ENCODE measurements at places on chromosomes 5 and 9.

DNA sequence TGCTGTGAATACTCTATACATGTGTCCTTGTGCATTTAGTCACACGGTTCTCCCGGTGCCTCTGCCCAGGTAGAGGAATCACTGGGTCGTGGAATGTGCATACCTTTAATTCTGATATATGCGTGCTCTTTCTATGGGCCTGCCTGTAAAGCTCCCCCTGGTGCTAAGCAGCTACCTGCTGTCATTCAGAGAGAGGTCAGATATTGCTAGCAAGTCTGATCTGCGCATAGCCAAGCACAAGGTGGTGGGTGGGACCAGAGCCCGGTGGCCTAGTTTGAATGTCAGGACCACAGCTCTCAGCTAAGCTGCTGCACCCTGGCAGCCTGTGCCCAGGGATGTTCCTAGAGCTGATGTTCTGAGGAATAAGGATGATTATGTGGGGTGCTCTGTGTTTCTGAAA is 33.4 kb downstream of the TJP2 start:
- DNase-seq = no peak

DNA sequence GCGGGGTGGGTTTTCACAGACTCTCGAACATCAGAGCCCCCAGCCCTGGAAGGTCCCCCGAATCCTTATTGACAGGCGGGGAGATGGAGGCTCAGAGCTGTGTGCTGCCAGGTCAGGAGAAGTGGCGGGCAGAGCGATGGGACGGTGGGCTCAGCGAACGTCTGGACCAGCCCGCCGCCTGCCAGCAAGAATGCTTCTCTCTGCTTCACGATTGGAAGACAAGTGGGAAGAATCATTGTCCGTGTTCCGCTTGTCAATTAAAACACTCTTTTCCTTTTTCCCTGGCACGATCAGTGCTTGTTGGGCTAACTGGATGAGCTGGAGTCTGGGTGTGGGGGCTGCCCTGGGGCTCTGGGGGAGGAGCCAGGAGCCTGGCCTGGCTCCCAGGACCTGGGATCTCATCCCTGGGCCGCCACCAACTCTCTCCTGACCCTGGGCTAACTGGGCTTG is 1.6 kb downstream of the COL5A1 start:
- no peak for DNase-seq

GRCh38 chr5:134547579-134547978 is 22.1 kb downstream of the JADE2 start:
- no peak for DNase-seq

- no peak for DNase-seq
Observed at GRCh38 chr5:160905285-160905684, 53.3 kb upstream of the ATP10B start.

- no peak for DNase-seq
Observed at GRCh38 chr9:22170990-22171670, 162.0 kb upstream of the CDKN2B start.

DNA sequence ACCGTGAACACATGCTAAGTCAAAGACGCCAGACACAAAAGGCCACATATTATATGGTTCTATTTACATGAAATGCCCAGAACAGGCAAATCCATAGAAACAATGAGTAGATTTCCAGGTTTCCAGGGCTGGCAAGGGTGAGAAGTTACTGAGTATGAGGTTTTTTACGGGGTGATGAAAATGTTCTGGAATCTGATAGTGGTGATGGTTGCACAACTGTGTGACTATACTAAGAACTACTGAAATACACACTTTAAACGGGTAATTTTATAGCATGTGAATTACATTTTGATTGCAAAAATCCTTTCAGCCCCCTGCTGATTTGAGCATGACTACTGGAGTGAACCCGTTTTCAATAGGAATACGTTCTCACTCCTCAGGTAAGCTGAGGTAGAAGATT is 46.7 kb upstream of the TBC1D9B start:
- DNase-seq = no peak

GRCh38 chr5:149166591-149167100 is 25.4 kb downstream of the ABLIM3 start:
- no peak for DNase-seq

- no peak for DNase-seq
Observed at GRCh38 chr5:111582993-111583601, 70.8 kb upstream of the STARD4 start.

GRCh38 chr9:108182950-108183381 is 672.8 kb downstream of the ACTL7B start:
- no peak for DNase-seq

DNA sequence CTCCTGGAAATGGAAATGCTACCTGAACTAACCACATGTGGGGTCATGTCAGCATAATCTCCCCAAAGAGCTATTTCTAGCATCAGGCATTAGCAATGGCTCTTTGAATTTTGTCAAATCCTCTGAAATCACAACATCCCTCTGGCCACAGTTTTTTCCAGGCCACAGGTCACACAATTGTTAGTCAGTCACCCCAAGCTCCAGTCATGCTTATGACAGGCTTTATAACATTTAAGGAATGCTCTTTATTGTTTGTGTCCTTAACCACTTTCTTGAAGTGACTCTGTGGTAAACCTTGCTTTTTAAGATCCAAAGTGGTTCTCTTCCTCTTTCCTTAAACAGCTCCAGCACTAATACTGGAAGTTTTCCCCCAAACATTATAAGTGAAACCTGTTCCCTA is 169.2 kb upstream of the HMHB1 start:
- no peak for DNase-seq

- DNase-seq = no peak
Observed at GRCh38 chr5:13503017-13503416, 441.5 kb downstream of the DNAH5 start.

DNA sequence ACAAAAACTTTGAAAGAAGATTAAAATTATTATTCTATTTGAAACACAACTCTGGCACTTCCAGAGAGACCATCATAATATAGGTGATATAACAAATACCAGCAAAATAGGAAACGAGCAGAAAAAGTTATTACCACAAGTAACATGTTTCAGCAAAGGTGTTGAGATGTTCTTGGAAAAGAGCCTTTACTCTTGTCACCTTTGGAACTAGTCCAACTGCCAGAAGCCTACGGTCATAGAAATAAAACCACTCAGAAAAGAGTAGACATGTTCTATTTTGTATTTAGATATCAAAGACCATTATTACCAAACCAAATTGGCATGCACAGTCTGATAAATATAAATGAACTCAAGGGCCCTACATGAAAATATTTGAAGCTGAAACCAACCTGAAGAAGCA is 145.0 kb upstream of the DMAC1 start:
- no peak for DNase-seq

DNA sequence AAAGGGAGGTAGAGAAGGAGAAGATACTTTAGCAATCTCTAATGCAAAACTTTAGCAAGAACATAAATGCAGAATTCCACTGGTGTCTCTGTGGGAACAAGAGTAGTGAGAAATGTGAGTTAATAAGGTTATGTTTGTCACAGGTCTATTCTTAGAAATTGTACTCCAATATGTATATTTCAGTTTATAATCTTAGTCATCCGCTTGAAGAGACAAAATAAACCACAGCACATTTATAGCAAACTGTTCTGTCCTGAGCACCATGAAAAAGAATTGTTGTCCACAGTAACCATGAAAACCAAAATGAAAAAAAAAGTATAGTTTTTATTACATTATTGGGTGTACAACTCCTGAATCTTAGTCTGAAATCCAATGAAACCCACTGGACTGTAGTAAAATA is 93.6 kb upstream of the TSLP start:
- no peak for DNase-seq

DNA sequence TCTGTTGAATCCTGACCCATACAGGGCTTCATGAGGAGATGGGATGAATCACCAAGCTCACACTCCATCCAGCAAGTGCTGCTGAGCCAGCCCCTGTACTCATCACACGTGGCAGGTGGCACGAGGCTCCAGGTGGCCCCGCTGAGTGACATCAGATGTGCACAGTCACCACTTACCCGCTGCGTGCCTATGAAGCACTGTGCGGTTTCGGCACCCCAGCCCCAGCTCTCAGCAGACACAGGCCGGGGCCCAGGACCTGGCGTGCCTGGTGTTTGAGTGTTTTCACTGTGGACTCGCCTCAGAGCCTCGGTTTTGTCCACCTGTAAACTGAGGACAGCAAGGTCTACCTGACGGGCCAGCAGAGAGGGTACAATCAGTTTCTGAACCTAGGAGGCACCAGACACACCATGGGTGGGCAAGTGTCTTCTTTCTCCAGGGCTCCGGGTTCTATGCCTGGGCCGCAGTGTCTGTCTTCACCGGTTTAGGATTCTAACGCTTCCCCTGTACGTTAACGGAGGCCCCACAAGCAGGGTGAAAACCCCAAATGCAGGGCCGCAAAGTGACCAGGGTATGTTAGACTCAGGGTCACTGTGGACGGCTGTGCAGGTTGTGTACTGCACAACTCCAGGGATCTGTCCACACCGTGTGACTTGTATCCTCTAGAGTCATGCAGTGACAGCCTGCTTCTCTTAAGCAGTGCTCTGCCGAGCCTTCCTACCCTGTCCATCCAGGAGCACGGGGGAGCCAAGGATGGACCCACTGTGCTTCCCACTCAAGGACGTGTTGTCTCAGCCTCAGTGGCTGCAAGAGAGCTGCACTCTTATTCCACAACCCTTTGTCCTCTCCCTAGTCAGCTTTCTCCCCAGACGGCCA is 44.3 kb upstream of the COL5A1 start:
- no peak for DNase-seq

GRCh38 chr5:176536132-176536901 is 885 bp downstream of the RNF44 start:
- DNase-seq = no peak

GRCh38 chr5:174581479-174581878 is 142.9 kb upstream of the MSX2 start:
- no peak for DNase-seq

GRCh38 chr9:36192196-36192595 is 1.5 kb downstream of the CLTA start:
- no peak for DNase-seq

GRCh38 chr9:124448019-124448418 is 2.2 kb upstream of the ADGRD2 start:
- no peak for DNase-seq

DNA sequence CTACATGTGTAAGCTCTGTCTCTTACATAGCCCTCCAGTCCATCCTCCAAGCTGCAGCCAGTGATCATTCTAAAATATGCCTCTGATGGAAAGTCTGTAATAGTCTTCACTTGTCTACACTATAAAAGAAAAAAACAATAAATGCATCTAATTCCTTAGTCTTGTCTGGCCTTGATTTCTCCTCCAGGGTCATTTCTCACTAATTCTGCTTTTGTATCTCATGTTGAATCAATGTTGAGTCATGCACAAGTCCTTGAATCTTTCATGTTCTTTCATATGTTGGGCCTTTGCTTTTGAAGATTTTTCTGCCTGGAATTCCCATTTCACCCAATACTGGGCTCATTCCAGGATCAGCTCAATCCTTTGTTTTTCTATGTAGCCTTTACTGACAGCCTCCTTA is 121.1 kb upstream of the TRIM32 start:
- no peak for DNase-seq

DNA sequence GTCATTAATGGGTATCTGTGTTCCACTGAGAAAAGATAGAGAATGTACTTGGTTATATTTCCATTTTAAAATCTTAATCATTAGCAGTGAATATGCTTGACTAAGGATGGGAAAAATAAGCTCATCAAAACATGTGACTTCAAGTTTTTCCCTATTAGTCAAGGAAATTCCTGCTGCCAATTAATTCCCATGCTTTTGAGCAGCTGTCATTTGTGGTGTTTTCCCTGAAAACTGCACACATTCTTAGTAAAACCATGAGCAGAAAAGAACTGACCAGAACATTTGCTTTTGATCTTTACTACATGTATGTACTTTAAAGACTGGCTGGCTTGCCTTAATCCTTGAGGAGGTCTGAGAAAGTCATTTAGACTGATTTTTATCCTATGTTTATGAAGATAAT is 75.2 kb downstream of the AOPEP start:
- no peak for DNase-seq

DNA sequence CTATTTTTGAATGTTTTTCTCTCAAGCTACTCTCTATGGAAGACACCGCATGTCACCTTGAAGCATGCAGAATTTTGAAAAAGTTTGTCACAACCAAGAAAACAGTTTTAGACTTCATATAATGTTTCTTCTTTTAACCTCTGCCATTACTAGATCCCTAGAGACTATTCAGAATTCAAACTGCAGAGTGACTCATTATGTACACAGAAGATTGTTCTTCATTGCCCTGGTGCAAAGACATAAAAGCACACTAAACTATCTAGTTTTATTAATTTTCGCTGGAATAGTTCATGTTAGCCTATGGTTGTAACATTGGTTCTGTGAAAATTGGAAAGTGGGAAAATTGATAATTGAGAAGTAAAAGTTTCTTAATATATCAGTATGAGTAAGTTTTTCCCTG is 18.4 kb downstream of the F2RL2 start:
- no peak for DNase-seq

- DNase-seq = peak; percentile 16
Observed at GRCh38 chr9:5326893-5327548, 12.7 kb downstream of the RLN1 start.

- no peak for DNase-seq
Observed at GRCh38 chr5:109750463-109750862, 60.7 kb downstream of the MAN2A1 start.

DNA sequence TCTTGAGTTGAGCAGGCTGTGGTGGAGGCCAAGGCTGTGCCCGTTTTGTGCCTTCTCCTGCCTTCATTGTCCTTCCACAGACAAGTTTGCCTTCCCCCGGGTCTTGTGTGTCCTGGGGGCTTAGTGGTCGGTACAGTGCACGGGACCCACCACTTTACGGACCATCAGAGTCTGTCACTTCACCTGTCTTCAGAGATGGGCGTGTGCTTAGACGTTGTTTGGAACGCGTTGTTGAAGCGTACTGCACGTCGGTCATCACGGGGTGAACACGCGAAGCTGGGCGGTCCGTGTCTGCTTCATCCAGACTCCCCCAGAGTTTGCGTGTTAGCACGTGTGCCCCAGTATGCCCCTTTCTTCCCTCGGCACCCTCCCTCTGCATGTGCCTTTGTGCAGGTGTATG is 24.8 kb downstream of the CEP72 start:
- no peak for DNase-seq

DNA sequence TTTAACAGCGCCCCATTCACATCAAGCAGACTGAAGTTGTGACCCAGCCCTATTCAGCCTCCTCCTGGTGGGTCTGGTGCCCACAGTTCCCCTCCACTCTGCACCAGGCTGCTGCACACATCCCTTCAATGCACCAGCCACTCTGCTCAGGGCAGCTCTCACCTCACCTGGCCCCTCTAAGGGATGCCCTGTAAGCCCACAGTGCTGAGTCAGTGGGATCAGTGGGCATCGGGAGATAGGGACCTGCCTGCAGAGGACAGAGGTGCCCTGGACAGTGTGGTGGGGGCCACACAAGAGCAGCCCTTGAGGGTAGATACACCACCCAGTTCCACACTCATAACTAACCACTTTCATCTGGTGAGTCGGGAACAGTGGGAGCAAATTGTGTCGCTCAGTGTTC is 38.3 kb upstream of the S1PR3 start:
- DNase-seq = no peak

GRCh38 chr9:78118742-78119473 is 87.3 kb upstream of the GNAQ start:
- no peak for DNase-seq

- no peak for DNase-seq
Observed at GRCh38 chr9:92506184-92506857, 24.0 kb upstream of the ASPN start.

- no peak for DNase-seq
Observed at GRCh38 chr9:121573717-121574485, 74.3 kb upstream of the GGTA1 start.

- no peak for DNase-seq
Observed at GRCh38 chr5:3925935-3926334, 330.3 kb downstream of the IRX1 start.

- DNase-seq = no peak
Observed at GRCh38 chr9:103116246-103116645, 121.1 kb downstream of the CYLC2 start.

GRCh38 chr9:114228016-114228808 is 72.9 kb downstream of the COL27A1 start:
- DNase-seq = no peak

Data from NCI-H1105 (cell line).